ENCODE measurements at places on chromosomes 12 and 14.

GRCh38 chr12:74899031-74899829, 310.4 kb downstream of the KCNC2 start:
- no peak for DNase-seq

DNA sequence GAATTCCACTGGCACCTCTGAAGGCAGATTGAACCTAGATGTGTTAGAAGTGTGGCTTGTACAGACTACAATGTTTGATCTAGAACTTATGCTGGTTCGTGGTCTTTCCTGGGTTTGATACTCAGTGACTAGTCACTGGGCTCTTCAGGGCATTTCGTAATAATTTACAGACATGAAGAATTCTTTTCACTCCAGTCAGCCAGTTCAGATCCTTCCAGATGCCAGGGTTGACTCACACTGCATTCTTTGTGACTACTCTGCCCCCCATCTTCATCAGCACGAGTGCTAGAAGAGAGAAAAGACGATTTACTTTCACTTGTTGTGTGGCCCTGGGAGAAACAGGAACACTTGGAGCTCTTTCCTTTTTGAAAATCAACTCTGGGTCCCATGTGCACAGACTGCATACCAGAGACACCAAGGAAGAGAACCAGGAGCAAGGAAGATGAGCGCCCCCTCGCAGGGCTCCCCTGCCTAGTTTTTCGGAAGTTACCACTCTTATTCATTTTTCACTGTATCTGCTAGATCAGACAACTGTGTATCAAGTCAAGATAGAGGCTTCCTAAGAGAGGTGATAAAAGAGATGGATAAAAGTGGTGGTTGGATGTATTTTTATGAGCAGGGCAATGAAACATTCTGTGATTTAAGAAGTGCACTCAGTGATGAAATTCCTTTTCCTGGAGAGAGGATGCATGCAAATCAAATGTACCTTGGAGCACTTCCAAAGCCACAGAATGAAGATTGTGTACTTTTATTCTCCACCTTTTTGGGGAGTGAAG, 33.5 kb upstream of the EVL start:
- no peak for DNase-seq

DNA sequence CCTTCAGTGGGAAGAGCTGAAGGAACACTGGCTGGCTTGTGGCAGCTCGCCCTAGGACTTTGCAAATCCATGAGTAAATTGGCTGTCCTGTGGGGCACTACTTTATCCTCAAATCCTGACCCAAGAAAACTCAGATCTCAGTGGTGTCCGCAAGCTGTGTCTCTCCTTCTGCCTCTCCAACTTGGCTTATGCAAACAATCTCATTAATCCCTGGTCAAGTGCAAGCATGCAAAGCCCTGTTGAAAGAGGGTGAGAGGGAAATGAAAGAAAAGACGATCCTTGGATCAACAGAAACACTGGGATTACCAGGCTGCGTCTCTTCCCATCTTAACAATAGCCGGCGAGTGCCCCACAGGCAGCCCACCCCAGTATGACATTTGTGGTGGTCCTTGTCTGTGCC, 901.6 kb downstream of the BCL11B start:
- DNase-seq: no peak

DNA sequence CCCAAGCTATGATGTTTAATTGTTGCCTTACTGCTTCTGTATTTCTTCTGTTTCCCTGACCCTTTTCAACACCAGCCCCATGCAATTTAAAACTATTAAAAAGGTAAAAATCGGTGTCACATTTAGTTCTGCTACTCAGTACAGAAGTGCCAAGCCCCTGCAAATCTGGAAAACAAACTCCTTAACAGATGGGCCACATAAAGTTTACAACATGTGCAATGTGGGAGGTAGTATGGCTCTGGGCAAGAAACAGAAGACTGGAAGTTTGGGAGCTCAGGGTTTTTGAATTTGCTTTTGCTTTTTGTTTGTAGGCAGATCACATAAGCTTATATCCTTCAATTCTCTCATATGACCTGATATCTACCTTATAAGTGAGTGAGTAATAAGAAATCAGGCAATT, 404.0 kb upstream of the ATP2B1 start:
- DNase-seq: no peak

- DNase-seq: no peak
Measured at GRCh38 chr14:90087433-90087832, 25.6 kb downstream of the KCNK13 start.

- DNase-seq: no peak
Measured at GRCh38 chr12:14896521-14897169, 11.0 kb upstream of the MGP start.

DNA sequence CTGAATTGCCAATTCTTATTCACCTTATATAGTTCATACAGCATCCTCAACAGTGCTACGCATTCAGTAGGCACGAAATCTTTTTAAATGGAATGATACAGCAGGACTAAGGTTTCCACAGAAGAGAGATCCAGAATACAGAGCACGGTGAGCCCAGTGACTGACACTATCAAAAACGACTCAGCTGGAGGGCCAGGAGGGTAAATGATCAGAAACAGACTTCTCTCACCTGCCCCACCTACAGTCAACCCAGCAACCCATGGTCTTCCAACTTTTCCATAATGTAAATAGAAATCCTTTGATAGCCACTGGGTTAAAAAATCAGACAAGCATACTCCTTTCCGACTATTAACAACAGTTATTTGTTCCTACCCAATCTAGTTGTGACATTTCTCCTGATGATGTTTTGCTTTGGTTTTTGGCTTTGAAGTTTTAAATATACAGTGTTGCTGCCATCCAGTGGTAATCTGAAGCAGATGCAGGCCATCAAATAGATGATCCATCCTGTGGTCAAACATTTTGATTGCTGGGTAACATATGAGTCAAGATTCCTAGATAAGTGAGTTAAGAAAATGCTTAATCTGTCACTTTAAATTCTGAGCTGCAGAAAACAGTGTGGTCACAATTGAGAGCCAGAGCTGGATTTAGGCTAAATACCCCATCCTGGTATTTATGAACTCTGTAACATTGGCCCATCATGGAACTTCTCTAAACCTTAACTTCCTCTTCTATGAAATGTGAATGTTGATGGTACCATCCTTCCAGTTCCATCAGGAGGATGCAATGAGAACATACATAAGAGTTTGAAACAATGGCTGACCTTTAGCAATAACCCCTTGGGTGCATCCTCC, 42.0 kb downstream of the GPHB5 start:
- no peak for DNase-seq

- no peak for DNase-seq
Measured at GRCh38 chr14:102913341-102914211, 8.9 kb upstream of the AMN start.

GRCh38 chr12:27176765-27177164, 67.3 kb upstream of the STK38L start:
- DNase-seq: no peak

- DNase-seq: no peak
Measured at GRCh38 chr12:55727643-55728185, 1.1 kb downstream of the CD63 start.

DNA sequence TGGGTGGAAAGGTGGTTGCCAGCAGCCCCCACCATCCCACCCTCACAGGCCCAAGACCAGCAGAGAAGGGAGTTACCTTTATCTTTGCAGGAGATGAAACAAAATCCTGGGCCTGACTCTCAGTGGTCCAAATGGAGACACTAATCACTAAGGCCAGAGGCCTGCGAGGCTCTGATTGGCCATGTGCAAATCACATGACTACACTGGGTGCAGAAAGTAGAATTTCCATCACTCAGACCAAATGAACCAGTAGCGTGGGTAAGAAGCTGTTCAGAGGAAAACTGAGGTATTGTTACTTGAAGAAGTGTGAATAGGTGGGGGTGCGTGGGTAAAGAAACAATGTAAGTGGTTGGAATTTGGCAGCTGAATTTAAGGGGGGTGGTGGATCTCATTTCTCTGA, 20.2 kb upstream of the PPP1CC start:
- no peak for DNase-seq

DNA sequence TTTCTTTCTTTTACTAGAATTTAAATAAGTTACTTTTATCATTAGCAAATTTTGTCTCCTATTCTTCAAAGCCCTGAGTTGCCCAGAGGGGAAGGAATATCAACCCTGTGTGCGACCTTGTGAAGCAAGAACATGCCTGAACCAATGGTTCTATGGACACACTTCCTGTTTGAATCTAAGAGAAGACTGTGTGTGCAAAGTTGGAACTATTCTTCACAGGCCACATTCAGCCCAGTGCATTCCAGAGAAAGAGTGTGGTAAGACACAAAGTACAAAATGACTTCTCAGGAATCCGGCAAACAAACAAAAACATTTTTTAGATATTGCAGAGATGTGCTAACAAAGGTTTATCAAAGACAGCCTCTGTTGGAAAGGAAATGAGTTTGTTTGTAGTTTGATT, 90.8 kb upstream of the PTPRQ start:
- no peak for DNase-seq

DNA sequence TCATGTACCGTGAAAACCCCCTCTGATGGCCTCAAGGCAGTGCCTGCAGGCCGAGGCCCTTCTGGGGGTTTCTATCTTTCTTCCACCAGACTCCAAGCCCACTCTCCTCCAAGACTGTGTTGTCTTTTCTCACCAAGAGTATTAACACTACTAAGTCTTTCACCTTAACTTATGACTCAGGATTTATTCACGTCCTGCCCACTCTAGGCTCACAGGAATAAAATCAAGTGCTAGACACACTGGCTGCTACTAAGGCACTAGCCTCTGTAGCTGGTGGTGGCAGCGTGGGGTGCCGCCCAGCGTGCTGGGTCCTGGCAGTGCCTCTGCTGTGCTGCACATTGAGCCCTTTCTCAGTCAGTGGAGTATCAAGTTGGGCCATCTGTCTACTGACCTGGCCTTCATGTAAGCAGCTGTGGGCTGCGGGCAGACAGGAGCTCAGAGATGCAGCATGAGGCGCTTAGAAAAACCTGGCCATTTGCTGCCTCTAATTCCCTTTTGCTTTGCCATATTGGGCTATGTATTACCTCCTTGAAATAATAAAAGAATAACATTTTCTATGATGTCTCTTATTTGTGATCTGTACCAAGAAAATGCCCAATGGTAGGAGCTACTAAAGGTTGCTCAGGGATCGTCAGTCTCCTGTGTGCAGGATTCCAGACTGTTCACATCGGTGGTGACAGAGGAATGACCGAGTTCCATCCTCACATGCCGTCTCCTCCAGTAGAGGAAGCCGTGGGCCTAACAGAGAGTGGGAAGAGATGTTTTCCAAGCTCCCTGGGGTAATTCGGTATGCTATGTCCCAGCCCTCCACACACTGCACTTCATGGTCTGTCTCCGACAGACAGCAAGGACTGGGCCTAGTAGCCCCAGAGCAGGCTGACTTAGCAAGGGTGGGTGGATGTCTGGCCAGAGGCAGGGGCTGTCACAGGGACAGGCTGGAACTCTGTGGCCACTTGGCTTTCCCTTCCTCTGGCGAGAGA, 39.9 kb downstream of the MAX start:
- no peak for DNase-seq

- DNase-seq: no peak
Measured at GRCh38 chr14:30573966-30574365, 15.0 kb downstream of the G2E3 start.

DNA sequence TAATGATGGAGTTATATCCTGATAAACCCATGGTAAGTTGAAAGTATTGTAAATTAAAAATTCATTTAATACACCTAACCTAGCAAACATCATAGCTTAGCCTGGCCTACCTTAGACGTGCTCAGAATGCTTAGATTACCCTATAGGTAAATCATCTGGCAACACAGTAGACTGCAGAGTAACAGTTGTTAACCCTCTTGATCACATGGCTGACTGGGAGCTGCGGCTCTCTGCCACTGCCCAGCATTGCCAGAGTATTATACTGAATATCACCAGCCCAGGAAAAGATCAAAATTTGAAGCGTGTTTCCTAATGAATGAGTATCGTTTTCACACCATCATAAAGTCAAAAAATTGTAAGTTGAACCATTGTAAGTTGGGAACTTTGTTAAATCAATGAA, 17.8 kb upstream of the TMPRSS12 start:
- DNase-seq: no peak

GRCh38 chr12:121489874-121490273, 90.0 kb downstream of the RNF34 start:
- DNase-seq: no peak

DNA sequence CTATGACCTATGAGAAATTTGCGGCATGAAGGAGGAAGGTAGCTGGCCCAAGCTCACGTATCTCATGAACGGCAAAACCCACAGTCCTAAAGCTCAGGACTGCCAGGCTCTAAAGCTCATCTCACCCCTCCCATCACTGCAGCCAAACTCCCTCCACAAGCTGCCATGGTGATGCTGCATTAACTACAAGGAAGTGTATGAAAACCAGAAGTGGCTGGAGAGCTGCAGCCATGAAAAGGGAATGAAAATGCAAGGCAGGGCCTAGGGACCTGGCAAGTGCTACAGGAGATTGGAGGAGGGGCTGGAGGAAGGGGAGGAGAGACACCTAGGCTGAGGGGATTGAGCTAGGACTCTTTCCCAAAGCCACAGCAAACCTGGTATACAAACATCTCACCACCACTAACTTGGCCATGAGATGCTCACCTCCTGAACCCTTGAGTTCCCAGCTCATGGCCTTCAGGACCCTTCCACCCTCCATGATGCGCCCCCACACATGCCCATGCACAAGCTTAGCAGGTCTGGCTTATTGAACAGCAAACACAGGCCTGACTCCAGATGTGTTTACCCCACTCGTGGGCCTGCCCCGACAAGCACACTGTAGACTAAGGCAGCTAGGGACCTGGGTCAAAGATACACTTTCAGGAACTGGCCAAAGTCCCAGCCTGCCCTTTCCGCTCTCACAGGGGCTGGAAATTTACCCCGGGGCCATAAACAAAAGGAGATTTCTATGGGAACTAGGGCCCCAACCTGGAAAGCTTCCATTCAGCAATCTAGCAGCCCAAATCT, 42.0 kb downstream of the LTBP2 start:
- no peak for DNase-seq

DNA sequence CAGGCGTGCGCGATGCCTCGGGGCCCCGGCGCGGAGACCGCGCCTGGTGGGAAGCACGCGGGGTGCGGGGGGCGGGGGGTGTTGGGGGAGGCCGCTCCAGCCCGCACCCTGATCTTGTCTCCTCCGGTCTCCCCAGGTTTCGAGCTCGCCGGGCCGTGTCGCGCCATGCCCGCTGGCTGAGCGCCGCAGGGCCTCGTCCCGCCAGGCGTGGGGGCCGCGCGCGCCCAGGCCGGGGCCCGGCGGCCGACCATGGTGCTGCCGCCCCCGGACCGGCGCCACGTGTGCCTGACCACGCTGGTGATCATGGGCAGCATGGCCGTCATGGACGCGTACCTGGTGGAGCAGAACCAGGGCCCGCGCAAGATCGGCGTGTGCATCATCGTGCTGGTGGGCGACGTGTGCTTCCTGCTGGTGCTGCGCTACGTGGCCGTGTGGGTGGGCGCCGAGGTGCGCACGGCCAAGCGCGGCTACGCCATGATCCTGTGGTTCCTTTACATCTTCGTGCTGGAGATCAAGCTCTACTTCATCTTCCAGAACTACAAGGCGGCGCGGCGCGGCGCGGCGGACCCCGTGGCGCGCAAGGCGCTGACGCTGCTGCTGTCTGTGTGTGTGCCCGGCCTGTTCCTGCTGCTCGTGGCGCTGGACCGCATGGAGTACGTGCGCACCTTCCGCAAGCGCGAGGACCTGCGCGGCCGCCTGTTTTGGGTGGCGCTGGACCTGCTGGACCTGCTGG, 2.4 kb downstream of the TMEM121 start:
- no peak for DNase-seq

- DNase-seq: no peak
Measured at GRCh38 chr12:29895966-29896365, 112.2 kb upstream of the TMTC1 start.

Measured in stimulated activated CD4-positive, alpha-beta T cell treated with anti-CD3 and anti-CD28 coated beads, Interleukin-12 subunit alpha, Interleukin-12 subunit beta, amount 100 ng/mL, for 24 hours (primary cell).